ENCODE measurements at places on chromosomes 6 and 20.

DNA sequence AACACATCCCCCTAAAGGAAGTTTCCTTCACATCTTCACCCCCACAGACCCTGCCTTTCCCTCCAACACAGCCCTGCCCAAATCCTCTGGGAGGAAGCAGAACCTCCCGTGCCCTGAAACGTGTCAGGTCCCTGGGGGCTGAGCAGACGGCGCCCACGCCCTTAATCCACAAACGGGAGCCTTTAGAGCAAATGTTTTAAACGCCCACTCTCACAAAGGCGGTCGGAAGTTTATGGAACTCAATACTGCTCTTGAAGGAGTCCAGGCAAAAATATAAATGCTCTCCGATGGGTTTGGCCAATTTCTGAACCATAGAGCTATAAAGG, 237.1 kb upstream of the AFDN start:
- no peak for DNase-seq

GRCh38 chr6:15501826-15502445, 160.9 kb downstream of the DTNBP1 start:
- DNase-seq = no peak

DNA sequence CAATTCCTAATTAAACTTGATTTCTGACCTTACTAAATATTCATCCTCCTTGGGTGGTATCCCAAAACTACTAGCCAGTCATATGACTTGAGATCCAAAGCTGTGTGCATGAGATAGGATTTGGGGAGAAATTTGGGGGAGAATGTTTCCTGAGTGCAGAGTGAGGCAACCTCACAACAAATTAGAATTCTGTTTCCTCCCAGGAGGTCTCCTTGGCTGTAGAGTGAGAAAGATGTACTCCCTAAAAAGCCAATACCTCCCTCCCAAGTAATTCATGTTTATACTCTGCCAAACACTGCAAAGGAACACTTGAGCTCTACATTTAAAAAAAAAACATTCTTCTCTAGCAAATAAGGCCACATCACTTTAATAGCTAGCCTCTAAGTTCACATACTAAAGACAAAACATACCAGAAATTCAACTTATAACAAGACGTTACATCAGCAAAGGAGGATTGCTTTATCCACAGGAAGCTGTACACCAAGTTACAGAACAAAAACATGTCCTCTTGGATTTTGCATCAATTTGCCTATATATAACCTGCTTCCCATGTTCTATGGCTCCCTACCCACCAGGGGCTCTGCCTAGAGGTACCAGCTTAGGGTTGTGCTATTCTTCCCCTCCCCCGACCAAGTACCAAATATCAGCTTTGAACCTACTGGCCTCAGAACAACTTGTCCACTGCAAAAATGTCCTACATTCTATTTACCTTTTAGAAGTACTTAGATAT, 15.4 kb upstream of the TMEM30A start:
- DNase-seq = no peak

DNA sequence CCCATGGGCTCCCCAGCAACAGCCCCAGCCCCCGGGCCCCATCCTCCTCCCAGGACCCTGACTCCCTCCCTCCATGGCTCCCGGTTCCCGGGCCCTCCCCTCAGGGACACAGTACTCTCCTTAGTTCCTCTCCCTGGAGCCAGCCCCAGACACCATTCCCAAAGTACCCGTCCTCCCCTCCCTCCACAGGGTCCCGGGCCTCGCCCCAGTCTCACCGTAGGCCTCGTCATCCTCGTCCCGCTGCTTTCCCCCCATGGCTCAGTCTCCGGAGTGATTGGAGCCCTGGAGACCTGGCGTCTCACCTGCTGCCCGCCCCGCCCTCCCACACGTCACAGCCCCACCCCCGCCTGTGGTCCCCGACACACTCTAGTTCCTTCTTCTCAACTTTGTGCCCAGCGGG, at the start of gene SLC44A4:
SLC44A4 (minus strand) TSS at position 272 of the 400 bp plus-strand sequence; CDS start at position 255, 17 bp downstream.
- DNase-seq = no peak

- DNase-seq = no peak
These were observed 158.2 kb downstream of the ZMYND8 start for GRCh38 chr20:47198254-47198671.

- DNase-seq = peak; percentile 72
These were observed 3.0 kb upstream of the GOPC start for GRCh38 chr6:117605169-117605826.

GRCh38 chr20:62704341-62704948, 4.2 kb upstream of the NTSR1 start:
- DNase-seq = peak; percentile 77

DNA sequence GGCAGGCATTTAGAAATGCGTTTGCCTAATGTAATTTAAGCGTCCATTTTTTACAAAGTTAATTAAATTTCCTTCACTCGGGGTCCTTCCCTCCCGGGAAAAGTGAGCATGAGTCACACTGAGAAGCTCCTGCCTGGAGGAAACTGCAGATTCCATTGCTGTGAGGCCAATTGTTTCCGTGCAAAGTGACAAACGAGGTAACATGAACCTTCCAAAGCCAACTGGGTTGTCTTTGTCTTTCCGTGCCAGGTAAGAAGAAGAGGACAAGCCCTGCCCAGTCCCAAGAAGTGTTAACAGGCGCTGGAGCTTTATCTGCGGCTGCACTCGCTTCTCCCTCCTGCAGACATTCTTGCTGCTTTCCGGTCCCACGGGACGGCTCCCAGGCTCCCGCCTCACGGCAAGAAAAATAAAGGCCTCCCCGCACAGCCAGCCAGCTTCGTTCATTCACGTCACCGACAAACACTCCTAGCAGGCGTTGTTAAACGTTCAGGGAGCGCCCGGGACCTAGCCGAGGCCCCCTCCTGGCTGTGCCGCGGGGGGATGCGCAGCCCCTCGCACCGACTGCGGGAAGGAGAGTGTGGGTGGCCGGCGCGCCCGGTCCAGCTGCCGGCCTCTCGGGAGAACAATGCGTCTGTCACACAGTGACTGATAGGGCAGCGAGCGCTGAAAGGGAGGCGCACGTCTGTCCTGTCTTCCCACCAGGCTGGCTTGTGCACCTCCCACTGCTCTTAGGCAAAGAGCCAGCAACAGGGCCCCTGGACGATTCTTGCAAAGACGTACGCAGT, 61.5 kb upstream of the HDDC2 start:
- DNase-seq = peak; percentile 63

DNA sequence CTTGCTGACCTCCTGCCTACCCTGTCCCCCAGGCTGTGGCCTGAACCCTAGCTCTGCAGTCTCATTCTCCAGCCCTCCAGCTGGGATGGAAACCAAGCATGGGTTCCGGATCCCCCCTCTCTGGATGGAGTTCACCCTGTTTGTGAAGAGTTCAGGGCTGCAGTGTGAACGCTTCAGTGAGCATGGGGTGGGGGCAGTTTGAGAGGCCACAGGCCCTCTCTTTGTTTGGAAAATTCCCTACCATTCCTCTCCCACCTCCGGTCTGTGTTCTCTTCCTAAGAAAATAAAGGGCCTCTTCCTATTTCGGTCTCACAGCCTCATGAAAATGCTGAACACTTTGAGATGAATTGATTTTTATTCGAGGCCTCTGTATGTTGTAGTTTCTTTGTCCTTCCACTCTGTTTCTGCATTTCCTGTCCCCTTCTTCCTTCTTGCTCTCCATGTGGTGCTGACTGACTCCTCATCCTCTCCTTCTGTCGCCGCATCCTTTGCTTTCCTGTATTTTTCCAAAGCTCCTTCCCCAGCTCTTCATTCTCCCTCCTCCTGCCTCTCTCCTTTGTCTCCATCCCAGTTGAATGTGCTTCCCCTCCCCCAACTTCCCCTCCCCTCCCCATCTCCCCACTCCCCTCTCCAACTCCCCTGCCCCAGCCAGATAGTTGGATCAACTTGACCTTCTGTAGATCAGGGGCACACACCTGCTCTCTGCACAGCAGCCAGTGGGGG, 2.4 kb upstream of the KCNK5 start:
- DNase-seq = no peak

DNA sequence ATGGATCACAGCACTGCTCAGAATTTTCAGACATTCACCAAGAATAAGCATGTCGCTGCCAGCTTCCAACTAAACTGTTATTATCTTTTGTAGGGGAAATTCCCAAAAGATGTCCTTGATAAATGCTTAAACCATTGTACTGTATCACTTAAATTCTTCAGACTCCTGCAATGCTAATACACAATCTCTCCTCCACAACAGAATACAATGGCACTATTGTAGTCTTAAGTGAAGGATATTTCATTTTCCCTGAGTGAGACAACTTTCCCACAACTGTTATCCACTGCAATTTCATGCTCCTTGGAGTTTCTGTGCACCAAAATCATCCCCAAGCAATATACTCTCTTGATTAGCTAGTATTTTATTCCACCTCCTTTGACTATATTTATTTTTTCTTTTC, 189.7 kb downstream of the COL9A1 start:
- no peak for DNase-seq

DNA sequence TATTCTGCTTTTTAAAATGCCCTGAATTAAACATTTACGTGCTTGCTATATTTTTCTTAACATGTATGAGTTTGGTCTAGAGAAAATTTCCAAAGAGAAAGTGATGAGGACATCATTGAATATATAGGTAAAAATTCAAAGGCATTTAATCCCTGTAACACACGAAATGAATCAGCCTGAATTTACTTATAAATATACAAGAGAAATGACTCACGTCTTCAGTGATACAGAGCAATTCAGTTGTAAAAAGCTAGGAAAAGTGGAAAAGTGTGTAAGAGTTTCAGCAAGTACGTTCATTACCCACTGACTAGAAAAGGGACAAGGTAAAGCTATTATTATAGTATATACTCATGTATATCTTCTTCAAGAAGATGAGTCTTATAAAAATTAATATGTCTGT, 124.8 kb downstream of the HIVEP1 start:
- DNase-seq = no peak

GRCh38 chr6:137754366-137754765, 112.7 kb upstream of the TNFAIP3 start:
- DNase-seq = no peak

- DNase-seq = no peak
These were observed 66.5 kb upstream of the ADGRG6 start for GRCh38 chr6:142235272-142235671.

GRCh38 chr6:33568826-33569570, 11.1 kb downstream of the BAK1 start:
- DNase-seq = no peak

Measured in NCI-H748 treated with DMSO at 0.1 percent for 48 hours (cell line).